IMR-90 (cell line): ENCODE measurements at places on chromosomes 12 and 14.

DNA sequence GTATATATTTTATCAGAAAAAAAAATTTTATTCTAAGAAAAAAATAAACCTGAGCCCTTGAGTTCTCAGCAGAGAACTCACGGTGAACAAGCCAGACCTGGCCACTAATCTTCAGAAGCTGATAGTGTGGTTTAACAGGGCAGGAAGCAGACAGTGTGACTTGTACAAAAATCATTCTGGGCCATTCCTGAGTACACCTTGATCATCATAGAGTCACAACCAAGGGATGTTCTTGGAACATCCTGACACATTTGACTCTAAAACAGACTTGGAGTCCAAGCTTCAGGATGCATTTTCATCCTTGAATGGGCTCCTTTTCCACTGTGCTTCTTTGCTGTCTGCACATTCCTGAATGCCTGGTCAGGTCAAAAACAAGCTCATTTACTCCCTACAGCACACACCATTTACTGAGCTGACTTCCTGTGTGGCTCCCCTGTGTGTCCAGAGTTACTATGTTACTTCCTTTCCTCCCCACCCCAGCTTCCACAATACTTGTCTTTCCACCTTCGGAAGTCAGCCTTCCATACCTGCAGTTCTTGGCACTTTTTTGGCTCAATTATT, 112.0 kb downstream of the ANO6 start:
- peak; percentile 27 for DNase-seq
- 0 out of 2 replicates have a peak, but pooled peaks cover 2% of the 10 kb centered on the region for H3K36me3 ChIP-seq

DNA sequence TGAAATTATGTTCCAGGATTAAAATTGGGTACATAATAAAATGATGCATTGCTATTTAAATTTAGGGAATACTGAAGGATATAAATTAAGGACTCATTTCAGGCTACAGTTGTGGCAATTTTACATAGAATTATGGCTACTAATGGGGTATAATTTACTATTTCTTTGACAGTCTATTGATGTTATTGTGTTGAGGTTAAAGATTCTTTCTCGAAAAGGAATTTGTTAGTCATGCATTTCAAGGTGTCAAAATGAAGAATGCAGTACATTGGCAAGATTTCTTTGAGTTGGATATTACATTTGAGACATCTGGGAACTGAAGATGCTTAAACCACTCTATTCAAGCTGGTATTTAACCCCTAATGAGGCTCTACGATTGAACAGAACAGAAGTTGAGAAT, 28.3 kb downstream of the SLC5A8 start:
- no peaks in the 10 kb centered on the region for H3K27me3 ChIP-seq
- H3K4me3 ChIP-seq: no peak overlapping the region
- H3K4me1 ChIP-seq: no peaks in the 10 kb centered on the region
- no peak for DNase-seq

GRCh38 chr14:82075566-82075965, 541.9 kb upstream of the SEL1L start:
- no peaks in the 10 kb centered on the region for H3K4me1 ChIP-seq
- H3K27me3 ChIP-seq: no peaks in the 10 kb centered on the region
- no peak overlapping the region for H3K27ac ChIP-seq

GRCh38 chr14:72451054-72451972, 442.6 kb downstream of the DPF3 start:
- peaks cover 28% of the 10 kb centered on the region for H3K27me3 ChIP-seq
- no peak for DNase-seq
- no peaks in the 10 kb centered on the region for H3K4me1 ChIP-seq
- H3K4me3 ChIP-seq: no peak overlapping the region
- no peaks in the 10 kb centered on the region for H3K36me3 ChIP-seq

GRCh38 chr14:57987596-57988300, 121.9 kb upstream of the SLC35F4 start:
- H3K4me3 ChIP-seq: no peak overlapping the region
- DNase-seq: no peak
- no peak overlapping the region for H3K27ac ChIP-seq
- no peaks in the 10 kb centered on the region for H3K27me3 ChIP-seq

GRCh38 chr12:49131894-49132461, 783 bp upstream of the TUBA1B start:
- H3K27ac ChIP-seq: no peak overlapping the region
- H3K4me3 ChIP-seq: peak overlapping the region; percentile 62
- peaks cover 7% of the 10 kb centered on the region for H3K4me1 ChIP-seq
- DNase-seq: peak; percentile 50

- H3K27ac ChIP-seq: no peak overlapping the region
- H3K4me1 ChIP-seq: no peaks in the 10 kb centered on the region
- H3K27me3 ChIP-seq: no peaks in the 10 kb centered on the region
- H3K36me3 ChIP-seq: no peaks in the 10 kb centered on the region
- DNase-seq: no peak
Measured at GRCh38 chr12:39587225-39587624, 32.4 kb downstream of the ABCD2 start.

- peaks cover 1% of the 10 kb centered on the region; the same call in 1 of the 2 replicates for H3K4me1 ChIP-seq
- no peak for DNase-seq
- H3K27me3 ChIP-seq: no peaks in the 10 kb centered on the region
- H3K36me3 ChIP-seq: no peaks in the 10 kb centered on the region
- H3K27ac ChIP-seq: no peak overlapping the region
Measured at GRCh38 chr14:80208461-80208860, 2.8 kb downstream of the DIO2 start.

GRCh38 chr12:14362352-14362751, 3.1 kb upstream of the ATF7IP start:
- no peaks in the 10 kb centered on the region for H3K27me3 ChIP-seq
- H3K4me1 ChIP-seq: no peaks in the 10 kb centered on the region; the same call in 1 of the 2 replicates
- no peak overlapping the region for H3K4me3 ChIP-seq

- no peaks in the 10 kb centered on the region for H3K27me3 ChIP-seq
- H3K27ac ChIP-seq: peak overlapping the region; percentile 14; the same call in 1 of the 2 replicates
- H3K4me3 ChIP-seq: no peak overlapping the region
- H3K4me1 ChIP-seq: peaks cover 8% of the 10 kb centered on the region
Measured at GRCh38 chr12:89783359-89784060, 74.9 kb upstream of the ATP2B1 start.

- no peaks in the 10 kb centered on the region for H3K27me3 ChIP-seq
- H3K4me3 ChIP-seq: no peak overlapping the region
- H3K4me1 ChIP-seq: no peaks in the 10 kb centered on the region
- H3K36me3 ChIP-seq: no peaks in the 10 kb centered on the region
- DNase-seq: no peak
Measured at GRCh38 chr12:130952171-130952954, 1.3 kb upstream of the ADGRD1 start.

DNA sequence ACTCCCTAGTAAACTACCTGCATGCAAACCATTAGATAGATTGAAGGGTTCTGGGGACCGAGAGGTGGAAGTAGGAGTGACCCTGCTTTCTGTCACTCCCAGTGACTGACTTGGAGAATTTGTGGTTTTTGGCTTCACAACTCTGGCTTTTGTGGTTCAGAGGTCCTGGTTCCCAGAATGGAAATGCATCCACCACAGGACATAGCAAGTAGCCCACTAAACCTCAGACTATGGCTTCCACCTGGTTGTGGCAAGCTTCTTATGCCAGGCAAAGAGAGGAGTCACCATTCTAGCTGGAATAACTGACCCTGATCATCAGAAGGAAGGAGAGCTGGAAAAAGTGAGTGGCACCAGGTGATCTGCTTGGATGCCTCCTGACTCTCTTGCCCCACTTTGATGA, 162.4 kb upstream of the TMEM260 start:
- peaks cover 21% of the 10 kb centered on the region for H3K27me3 ChIP-seq
- no peak overlapping the region for H3K27ac ChIP-seq
- H3K4me3 ChIP-seq: no peak overlapping the region
- no peaks in the 10 kb centered on the region for H3K36me3 ChIP-seq
- no peak for DNase-seq
- no peaks in the 10 kb centered on the region for H3K4me1 ChIP-seq

- H3K27ac ChIP-seq: no peak overlapping the region
- no peak for DNase-seq
- no peaks in the 10 kb centered on the region for H3K36me3 ChIP-seq
Measured at GRCh38 chr14:64693810-64694165, 10.4 kb upstream of the PLEKHG3 start.

DNA sequence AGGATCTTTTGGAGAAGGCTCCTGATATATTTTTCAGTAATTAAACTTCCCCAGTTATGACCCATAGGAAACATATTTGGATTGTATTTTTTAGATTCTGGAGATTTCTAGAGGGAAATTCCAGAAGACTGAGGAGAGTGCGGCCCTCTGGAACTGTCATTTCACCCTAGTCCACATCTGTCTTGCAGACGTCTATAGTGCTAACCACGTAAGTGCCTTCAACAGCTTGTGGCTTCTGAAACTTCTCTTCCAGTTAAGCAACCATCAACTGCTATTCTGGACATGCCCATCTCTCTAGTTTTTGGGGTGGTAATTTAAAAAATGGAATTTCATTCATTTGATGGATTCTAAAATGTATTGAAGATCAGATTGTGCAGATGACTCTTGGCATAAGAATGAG, 1098.8 kb downstream of the TMEM121 start:
- no peak overlapping the region for H3K4me3 ChIP-seq
- no peaks in the 10 kb centered on the region for H3K36me3 ChIP-seq
- no peaks in the 10 kb centered on the region for H3K4me1 ChIP-seq
- DNase-seq: no peak

DNA sequence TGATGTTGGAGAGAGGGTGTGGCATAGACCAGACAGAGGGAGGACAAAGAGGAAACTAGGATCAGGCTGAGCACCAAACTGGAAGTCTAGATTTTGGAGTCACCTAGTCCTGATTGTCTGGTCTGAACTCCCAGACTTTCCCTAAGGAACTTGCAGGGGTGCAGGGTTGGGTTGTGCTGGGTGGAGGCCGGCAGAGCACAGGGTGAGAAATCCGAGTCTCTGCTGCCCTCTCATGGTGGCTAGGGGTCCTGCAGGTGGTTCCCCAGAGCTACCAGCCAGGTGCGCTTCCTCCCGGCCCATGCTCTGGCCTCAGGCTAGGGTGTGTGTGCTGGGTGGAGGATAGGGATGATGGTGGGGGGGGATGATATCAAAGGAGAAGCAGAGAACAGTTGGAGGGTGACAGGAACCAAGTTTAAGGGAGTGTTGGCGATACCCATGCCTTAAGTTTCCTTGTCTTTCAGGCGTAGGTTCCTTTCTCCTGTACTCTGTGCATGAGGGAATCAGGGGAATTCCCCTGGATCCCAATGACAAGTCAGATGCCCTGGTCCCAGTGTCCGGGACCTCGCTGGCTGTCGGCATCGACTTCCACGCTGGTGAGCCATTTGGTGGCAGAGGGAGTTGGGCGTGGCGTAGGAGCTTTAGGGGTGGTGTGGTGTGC, 33.5 kb upstream of the NXPH4 start:
- H3K27me3 ChIP-seq: no peaks in the 10 kb centered on the region
- H3K4me1 ChIP-seq: no peaks in the 10 kb centered on the region
- H3K27ac ChIP-seq: no peak overlapping the region
- no peak overlapping the region for H3K4me3 ChIP-seq
- peaks cover 93% of the 10 kb centered on the region for H3K36me3 ChIP-seq

GRCh38 chr14:58598804-58599525, 38.8 kb upstream of the DACT1 start:
- H3K36me3 ChIP-seq: no peaks in the 10 kb centered on the region
- peaks cover 7% of the 10 kb centered on the region for H3K4me1 ChIP-seq
- H3K4me3 ChIP-seq: no peak overlapping the region
- DNase-seq: no peak

DNA sequence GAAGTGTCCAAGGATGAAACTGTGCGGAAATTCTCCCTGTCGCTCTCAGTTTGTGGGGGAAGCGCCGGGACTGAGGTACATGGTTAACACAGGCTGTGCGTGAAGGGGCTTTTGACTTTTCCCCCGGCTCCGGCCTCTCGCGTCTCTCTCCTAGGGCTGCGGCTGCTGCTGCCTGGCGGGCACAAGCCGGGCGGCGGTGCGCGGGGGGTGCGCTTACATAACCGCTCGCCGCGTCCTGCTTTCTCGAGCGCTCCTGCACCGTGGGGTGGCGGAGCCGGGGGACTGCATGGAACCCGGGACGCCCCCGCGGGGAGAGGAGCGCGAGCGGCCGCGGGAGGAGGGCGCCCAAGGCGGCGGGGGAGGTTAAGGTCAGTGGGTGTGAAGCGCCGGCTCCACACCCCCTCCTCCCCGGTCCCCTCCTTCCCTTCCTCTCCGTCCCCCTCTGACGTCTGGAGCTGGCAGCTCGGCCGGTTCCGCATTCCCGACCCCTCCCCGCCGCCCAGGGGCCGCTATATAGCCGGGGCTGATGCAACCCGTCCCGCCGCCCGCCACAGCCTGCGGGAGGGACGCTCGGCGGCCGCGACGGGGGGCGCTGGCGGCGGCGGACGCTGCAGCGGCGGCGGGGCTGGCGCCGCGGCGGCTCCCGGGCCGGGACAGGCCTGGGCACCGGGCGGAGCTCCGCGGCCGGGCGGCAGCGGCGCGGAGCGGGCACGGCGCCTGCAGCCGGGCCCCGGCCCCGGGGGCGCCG, at the start of gene JDP2:
Gene JDP2 (plus strand): TSS at position 541 of the 748 bp plus-strand sequence. CDS start 9,899 bp downstream, outside the sequence.
- H3K36me3 ChIP-seq: peaks cover 10% of the 10 kb centered on the region; the same call in 1 of the 2 replicates
- H3K4me3 ChIP-seq: peak within 1 kb of the TSS; percentile 58
- peak within 1 kb of the TSS; percentile 83 for H3K27ac ChIP-seq
- peak; percentile 76 for DNase-seq
- H3K27me3 ChIP-seq: no peaks in the 10 kb centered on the region
- peaks cover 21% of the 10 kb centered on the region for H3K4me1 ChIP-seq

DNA sequence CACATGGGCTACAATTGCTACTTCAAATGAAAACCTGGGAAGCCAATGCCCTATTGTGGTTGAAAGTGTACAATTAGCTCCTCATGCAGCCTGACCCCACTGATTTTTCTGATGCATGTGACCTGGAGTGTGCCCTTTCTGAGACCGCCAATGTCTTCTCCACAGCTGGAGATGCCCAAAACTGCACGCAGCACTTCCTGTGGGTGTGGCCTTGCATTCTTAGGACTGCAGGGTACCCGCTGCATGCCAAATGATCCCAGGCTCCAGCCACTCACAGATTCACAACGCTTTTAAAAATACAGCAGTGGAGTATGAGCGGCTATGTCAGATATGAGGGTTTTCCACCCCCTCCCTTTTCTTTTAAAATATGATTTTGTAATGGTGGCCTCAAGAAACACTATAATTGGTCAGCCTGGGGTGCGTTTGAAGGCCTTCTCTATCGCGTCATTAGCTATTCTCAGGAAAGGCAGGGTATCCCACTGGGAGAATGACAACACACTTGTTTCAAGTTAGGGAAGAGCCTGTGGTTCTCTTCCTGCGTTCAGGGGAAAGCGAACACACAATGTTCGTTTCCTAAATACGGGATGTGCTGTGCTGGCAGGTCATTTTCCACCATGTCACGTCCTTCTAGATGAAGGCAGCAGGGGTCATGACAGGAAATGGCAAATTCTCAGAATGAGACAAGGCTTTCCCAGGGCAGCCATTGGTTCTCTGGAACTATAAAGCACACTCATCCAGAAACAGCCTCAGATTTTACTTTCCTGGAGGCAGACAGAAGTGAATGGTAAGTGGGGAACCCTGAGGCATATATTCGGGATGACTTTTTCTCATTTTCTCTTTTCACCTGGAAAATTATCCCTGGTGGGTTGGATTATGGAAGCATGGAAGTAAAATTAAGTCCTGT, at the start of gene APOLD1:
Gene APOLD1 (plus strand): TSS at position 749 of the 904 bp plus-strand sequence. CDS start 33 bp downstream, at position 782.
- H3K4me1 ChIP-seq: peaks cover 13% of the 10 kb centered on the region
- DNase-seq: no peak
- no peaks in the 10 kb centered on the region for H3K27me3 ChIP-seq
- no peaks in the 10 kb centered on the region for H3K36me3 ChIP-seq
- no peak within 1 kb of the TSS for H3K27ac ChIP-seq
- H3K4me3 ChIP-seq: peak within 1 kb of the TSS; percentile 53
